ENCODE measurements at places on chromosomes 3 and 15.

GRCh38 chr3:123706871-123707270 is 122.0 kb upstream of the HACD2 start:
- no peak for DNase-seq

GRCh38 chr3:542021-542420 is 345.5 kb downstream of the CHL1 start:
- no peak for DNase-seq

GRCh38 chr3:1131166-1131565 is 38.3 kb downstream of the CNTN6 start:
- no peak for DNase-seq

DNA sequence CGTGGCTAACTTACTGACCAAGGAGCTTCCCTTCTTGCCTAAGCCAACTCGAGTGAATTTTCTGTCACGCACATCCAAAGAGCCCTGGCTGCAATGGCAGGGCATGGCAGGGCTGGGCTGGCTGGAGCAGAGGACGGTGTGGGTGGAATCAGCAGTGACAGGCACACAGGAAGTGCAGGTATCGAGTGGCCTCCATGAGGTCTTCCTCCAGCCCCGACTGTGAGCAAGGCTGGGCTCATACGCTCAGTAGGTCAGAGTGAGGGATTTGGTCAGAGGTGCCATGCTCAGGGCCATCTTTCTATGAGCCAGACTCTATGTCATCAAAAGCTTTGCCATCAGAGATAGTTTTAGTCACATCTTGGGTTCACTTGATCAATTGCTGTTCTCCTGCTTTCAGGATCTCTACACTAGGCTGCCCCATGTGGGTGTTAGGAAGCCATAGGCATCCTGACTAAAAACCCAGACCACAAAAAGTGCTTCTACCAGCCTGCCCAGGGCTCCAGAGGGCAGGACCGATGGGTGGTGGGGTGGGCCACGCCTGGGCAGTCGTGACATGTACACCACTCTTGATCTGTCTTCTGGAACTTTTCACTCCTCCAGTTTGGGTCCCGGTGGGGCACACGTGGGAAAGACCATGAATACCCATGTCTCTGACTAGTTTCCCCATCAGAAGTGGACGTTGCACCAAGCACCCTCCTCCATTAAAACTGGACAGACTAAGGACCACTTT is 22.6 kb upstream of the COMMD4 start:
- no peak for DNase-seq

DNA sequence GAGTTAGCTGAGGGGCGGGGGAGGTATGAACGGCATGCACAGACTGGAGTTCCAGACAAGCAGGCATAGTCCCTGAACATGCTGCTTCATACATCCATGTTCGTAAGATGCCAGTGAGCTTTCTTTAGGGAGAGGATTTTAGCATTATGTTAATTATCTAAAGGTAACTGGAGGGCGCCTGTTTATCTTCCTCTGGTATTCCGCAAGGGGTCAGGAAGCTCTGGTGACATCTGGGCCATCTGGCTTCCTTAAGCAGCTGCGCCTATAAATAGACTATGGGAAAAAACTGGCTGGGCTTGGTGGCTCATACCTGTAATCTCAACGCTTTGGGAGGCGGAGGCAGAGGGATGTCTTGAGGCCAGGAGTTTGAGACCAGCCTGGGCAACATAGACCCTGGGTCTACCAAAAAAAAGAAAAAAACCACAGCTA is 1.5 kb upstream of the FBXO22 start:
- no peak for DNase-seq

DNA sequence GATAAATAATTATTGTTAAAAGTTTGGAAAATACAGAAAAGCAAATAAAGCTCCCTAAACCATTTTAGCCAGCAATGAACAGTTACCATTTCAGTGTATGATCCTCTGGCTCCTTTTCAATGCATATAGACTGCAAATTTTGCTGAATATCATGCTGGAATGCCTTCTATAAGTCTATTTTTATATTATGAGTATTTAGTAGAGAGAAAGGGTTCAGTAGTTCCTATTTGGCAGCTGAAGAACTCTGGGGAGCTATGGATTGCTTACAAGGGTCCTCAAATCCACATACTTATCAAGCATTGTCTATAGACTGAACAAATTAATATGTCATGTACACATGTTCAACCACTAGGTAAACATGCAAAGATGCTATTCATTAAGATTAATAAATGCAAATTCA is 46.1 kb downstream of the LRRC3B start:
- no peak for DNase-seq

GRCh38 chr15:89746386-89746780 is 4.7 kb downstream of the MESP1 start:
- DNase-seq, result no peak

DNA sequence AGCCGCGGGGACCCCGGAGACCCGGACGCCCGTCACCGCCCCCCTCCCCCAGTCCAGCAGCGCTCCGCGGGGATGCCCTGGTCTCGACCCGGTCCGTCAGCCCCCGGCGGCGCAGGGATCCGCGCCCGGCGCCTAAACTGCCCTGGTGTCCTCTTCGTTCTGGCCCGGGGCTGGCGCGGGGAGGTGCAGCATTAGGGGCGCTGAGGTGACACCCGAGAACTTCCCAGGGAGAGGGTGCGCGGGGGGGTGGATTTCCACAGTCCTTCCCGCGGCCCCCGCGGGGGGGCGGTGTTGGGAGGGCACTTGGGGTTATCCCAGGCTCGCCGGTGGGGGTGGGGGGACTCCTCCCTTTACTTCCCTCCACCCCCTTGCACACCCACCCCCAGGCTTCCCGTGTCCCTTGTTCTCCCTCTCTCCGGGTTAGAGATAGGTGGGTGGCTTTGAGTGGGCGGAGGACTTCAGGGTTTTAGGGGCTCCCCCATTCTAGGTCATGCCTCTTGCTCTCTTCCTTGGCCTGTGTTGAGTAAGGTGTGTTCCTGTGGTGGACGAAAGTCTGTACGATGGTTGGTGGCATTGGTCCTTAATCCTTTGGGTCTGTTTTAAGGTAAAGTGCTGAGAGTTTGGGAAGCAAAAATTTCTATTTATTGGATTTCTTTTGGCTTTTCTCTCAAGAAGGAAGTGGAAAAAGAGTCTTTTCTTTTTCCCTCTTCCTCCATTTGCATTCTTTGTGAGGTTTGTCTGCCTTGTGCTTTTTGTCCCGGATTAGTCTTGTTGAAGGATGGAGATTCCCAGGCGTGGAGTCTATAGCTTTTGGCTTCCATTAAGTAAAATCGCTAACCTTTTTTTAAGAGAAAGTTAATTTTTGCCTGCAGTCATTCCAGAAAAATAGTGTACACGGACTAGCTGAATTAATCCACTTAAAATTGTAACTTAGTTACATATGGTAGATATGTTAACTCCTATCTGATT is 811 bp downstream of the SKIL start:
- peak; percentile 65 for DNase-seq

- DNase-seq, result no peak
Measured at GRCh38 chr15:99703603-99704443, 29.4 kb downstream of the LYSMD4 start.

DNA sequence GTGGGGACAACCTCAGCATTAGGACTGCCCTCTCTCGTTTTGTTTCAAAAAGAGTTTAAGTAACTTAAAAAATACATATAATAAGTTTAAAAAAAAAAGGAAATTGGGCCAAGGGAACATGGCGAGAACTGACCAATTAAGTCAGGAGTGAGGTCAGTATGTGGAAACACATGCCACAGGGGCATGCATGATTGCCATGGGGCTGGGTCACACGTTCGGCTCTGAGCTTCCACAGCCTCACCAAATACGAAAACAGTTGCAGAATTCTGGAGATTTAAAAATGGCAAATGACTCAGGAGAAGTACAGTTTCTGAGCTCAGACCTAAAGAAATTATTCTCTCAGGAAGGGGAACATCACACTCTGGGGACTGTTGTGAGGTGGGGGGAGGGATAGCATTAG is 24.1 kb downstream of the PDE8A start:
- no peak for DNase-seq

- DNase-seq, result no peak
Measured at GRCh38 chr3:161310649-161311423, 60.5 kb downstream of the SPTSSB start.

DNA sequence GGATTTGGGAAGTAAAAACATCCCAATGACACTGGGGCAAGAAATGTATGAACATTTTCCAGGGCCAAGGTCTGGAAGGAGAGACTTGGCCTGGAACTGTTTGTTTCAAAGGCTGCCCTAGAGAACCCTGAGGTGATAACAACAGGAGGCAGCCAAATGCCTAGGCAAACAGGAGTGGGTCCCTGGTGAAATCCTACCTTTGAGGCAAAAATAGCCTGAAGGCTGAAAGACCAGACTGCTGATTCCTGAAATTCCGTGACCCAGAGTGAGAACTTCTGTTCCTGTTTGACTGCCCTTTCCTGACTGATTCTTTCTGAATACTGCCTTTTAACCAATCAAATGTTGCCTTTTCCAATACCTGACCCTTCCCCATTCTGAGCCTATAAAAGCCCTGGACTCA is 196.4 kb downstream of the NSUN3 start:
- DNase-seq, result no peak

DNA sequence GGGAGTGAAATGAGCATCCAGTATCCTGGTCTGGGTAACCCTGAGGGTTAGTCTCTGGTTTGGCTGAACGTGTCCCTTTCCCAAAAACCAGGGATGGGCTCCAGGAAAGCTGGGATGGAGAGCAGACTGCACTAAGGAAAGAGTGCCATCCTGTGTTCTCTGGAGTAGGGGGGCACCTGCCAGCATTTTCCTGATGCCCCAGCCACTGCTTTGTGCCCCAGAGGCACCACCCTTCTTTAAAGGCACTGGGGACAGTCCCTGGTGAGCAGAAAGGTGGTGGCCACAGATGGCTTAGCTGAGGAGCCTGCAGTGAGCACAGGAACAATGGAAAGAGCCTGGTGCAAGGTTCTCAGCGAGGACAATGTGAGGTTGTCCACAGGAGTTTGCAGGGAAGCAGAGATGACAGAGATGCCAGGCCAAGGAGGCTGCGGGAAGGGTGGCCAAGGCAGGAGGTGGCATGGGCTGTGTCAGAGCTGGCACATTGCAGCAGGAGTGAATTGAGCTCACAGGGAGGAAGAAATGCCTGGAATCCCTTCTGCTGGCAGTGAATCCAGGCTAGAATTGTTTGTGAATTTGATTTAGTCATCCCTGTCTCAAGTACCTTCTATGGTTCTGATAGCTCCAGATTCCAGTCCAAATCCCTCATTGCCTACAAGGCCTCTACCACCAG is 39.9 kb downstream of the AMOTL2 start:
- no peak for DNase-seq

GRCh38 chr3:134677196-134677986 is 26.6 kb upstream of the KY start:
- DNase-seq, result no peak

DNA sequence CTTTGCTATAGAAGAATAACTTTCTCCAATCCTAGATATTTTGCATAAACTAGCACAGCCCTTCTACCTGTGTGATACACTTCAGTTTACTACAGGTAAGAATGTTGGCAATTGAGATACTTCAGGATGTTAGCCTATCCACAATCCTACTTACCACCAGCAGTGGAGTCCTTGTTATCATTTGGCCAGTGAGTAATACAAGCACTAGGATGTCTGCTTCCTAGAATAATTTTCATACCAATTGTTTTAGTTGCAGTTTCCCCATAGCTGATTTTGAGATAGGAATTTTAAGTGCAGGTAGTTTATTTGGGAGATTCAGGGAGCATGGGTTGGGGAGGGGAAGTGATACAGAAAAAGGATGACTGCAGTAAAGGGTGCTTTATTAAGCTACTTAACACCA is 147.2 kb downstream of the EPHA6 start:
- DNase-seq, result no peak

GRCh38 chr15:66196602-66197001 is 56.9 kb downstream of the MEGF11 start:
- no peak for DNase-seq

- DNase-seq, result peak; percentile 5
Measured at GRCh38 chr15:63041974-63042876, at the start of gene TPM1. TPM1 (plus strand) TSS chr15:63042747; CDS start chr15:63042830, 83 bp downstream.

DNA sequence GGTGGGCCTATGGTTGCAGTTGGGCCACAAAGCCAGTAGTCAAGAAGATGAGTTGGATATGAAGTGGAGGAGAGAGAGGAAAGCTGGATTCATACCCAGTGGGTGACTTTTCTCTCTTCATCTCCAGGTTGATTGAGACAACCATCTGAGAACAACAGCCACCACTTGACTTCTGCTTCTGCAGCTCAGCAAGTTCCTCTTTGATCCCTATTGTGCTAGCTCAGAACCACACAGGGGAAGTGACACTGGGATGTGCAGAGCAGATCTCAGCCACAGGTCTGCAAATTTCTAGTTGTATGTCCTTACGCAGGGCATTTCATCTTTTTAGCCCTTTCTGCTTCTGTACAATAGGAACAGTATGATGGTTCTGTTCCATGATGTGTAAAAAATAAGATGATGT is 459.2 kb upstream of the ARRDC4 start:
- DNase-seq, result no peak

- no peak for DNase-seq
Measured at GRCh38 chr3:156434921-156435320, 120.0 kb downstream of the SSR3 start.

GRCh38 chr15:73691396-73691795 is 7.2 kb downstream of the CD276 start:
- no peak for DNase-seq

DNA sequence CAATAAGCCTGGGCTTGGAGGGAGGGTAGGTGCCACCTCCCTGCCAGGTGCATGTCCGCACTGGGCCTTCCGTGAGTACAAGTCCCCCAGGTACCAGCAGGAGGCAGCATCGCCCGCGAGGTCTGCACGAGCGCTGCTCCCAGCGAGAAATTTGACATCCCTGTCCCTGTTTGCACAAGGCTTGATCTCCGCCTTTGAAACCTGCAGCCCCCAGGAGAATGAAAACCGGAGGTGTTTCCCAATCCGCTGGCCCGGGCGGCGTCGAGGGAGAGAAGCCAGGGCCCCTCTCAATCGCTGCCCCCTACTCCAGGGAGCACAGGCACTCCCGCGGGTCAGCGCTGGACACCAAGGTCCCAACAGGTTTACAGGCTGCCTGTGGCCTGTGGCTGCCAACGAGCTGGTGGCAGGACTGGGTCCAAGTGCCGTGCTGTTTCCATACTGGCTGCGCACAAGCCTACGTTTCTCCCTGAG is 961 bp downstream of the HAPLN3 start:
- DNase-seq, result peak; percentile 86

GRCh38 chr3:192880313-192880712 is 37.3 kb downstream of the MB21D2 start:
- no peak for DNase-seq

GRCh38 chr3:161443921-161444693 is 52.5 kb upstream of the OTOL1 start:
- no peak for DNase-seq

- DNase-seq, result no peak
Measured at GRCh38 chr3:182045736-182046135, 334.0 kb downstream of the SOX2 start.
